SIG-M5 (cell line): ENCODE measurements at places on chromosomes 4 and X.

DNA sequence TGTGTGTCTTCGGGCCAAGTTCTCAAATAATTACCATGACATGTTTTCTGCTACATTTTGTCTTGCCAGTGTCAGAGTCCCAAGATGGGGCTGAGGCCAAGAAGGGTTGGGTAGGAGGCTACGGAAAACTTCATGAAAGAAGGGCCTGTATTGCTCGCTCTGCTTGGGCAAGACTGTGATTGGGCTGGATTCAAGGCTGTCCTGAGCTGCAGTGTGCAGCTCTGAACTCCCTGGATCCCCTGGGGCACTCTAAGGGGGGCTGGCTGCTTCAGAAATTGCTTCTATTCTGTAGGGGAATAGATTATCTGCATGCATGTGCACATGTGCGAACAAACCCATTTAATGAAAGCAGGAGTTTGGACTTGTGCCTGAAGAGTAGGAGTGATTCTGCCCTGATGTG lies 13.6 kb downstream of the TSPAN6 start:
- no peak for DNase-seq

- DNase-seq: no peak
These were observed 149.8 kb upstream of the RASGEF1B start for GRCh38 chr4:81621490-81621889.

- no peak for DNase-seq
These were observed 25.6 kb upstream of the TEX13C start for GRCh38 chrX:125293850-125294780.

DNA sequence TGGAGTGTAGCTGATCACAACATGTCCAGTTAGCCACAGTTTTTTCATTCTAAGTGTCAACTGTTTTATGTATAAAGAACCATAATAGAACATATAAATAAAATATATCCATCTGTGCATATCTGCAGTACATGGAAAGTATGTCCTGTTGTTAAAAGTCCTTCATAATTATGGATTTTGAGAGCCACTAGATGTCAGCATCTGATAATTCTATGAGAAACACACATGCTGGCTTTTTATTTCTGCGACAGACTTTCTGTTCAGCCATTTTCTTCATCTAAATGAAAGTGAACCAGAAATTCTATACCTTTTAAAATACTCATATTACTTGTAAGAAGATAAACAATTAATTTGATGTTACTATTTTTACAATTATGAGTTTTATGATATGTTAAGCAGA lies 251.5 kb downstream of the GPM6A start:
- DNase-seq: no peak

DNA sequence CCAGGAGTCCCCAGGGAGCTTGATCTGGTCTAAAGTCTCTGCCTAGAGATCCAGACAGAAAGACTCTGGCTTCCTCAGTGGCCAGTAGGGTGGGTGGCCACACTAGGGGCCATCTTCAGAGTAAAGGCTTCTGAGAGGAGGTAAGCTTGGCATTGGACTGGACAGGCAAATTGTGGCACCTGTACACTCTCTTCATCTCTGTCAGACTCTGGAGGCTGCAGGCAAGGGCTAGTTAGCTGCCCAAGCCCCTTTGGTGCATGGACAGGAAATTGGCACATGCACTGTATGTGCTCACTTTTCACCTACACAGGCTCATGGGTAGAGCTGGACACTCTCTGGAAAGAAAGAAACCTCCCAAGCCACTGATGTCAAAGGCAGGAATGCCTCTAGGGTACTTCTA lies 142.8 kb downstream of the PJA1 start:
- DNase-seq: no peak

DNA sequence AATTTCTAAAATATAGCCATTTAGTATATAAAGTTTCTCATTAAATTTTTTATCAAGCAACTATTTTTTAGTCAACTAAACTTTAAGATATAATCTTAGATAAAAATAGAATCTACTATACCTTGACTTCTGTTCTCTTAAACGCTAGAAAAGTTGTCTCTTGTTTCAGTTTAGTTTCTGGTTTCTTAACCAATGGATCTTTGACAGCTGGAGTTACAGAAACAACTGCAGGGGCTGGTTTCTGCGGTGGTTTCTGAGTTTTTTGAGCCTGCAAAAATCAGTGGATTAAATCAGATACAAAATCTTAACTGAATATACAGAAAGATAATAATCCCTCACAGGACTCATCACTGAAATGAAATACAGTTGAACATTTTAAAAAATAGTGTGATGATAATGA lies 21.9 kb downstream of the INTS12 start:
- no peak for DNase-seq

- no peak for DNase-seq
These were observed 43.2 kb downstream of the PCDH7 start for GRCh38 chr4:30763321-30763727.

- DNase-seq: no peak
These were observed 22.8 kb downstream of the MSN start for GRCh38 chrX:65690057-65690855.
